Hippocampal formation (tissue), 2 donors: ENCODE measurements at places on chromosomes 16 and 17.

DNA sequence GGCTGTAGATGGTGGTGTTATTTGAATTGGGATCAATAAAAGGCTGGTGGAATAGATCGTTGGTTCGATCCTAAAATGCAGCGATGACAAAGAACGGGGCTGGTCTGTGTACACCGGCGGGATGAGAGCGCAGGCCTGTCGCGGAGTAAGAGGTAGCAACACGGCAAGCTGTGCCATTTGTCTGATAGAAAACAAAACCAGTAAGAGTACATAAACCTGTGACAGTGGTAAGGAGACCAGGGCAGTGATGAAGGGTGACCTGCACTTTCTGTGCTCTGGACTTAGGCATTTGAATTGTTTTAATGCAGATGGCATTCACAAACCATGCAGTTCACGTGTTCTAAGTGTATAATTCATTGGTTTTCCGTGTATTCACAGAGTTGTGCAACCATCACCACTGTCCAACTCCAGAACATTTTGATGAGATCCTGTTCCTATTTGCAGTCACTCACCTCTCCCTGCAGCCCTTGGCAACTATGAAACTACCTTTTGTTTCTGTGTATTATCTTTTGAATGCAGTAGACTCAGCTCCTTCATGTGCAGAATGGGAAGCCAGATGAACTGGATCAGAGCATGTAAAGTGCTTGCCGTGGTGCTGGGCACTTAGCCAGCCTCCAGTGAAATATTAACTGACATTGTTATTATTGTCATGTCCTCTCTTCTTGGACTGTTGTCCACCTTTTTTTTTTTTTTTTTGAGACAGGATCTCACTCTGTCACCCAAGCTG is 286.1 kb downstream of the SNX29 start:
- no peak for DNase-seq

DNA sequence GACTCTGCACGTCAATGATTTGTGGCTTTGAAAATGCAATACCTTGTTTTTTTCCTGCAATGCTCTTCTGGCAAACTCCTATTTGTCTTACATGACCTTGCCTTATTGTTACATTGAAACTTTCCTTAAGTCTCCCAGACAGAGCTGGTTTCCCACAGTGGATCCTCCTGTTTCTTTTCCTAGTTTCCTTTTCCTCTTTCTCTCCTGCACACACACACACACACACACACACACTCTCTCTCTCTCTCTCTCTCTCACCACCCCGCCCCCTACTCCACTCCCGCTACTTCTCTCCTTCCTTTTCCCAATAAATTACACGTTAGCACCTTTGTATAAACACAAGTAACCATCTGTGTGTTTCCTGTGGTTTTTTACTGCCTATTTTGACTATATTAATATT is 2.3 kb downstream of the ORC6 start:
- DNase-seq, result no peak

- DNase-seq, result no peak
Observed at GRCh38 chr16:11621920-11622651, 35.4 kb upstream of the LITAF start.

GRCh38 chr17:61511480-61512182 is 59.4 kb downstream of the TBX4 start:
- no peak for DNase-seq

DNA sequence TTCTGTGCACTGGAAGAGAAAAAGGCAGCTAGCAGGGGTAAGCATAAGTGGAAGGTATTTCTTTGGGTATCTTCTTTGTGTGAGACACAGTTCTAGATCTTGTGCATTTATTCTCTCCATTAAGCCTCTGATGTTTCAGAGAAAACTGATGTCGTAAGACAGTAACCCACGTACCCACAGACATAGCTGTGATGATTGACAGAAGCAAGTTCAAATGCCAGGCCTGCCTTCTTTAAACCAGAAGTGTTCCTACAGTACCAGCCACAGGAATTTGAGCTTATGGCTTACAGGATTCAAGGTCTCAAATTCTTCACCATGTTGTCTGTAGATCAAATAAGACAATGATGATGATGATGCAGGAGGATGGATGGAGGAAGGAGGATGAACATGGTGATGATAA is 161.4 kb upstream of the KCNJ16 start:
- no peak for DNase-seq

GRCh38 chr16:57513371-57514102 is 22.8 kb downstream of the CCDC102A start:
- no peak for DNase-seq

DNA sequence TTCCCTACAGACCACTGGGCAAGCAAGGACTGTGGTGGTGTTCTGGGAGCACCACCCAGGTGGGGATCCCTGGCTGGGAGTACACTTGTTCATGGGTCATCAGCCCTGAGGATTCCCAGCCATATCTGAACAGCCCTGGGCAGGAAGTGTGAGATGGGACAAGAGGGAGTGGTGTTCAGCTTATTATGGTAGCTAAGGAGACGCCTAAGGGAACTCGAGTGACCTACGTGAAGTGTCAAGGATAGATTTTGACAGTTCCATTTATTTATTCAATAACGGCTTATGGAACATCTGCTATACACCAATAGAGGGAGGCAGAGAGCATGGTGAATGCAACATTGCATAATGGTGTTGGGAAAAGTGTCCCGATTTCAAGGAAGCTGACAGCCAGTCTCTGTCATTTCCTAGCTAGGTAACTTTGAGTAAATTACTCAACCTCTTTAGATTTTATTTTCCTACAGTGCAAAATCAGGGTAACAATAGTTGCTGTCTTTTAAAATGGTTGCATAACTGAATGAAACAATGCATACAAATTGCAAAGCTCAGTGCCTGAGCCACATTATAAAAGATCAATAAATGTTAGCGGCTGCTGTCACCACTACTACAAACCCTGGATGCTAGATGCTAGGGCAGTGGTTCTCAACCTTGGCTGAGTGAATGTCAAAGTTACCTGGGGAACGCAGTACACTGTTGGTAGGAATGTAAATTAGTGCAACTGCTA is 534.1 kb downstream of the GRIN2A start:
- DNase-seq, result peak; percentile 4

DNA sequence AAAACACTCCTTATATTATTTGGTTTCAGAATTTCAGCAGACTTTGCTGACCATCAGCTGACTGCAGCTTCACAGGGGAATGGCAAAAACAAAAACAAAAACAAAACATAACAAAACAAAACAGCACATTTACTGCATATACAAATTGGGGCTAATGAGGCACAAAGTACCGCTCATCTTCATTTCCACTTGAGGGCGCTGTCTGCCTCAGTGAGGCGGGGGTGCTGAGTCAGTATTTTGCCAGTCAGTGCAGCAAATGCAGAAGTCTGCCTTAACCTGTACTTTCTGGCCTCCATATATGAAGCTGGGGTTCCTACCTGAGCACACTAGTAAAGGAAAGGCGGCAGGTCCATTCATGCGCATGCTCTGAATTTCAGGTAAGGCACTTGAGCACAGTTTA is 13.5 kb upstream of the DYNLRB2 start:
- no peak for DNase-seq

DNA sequence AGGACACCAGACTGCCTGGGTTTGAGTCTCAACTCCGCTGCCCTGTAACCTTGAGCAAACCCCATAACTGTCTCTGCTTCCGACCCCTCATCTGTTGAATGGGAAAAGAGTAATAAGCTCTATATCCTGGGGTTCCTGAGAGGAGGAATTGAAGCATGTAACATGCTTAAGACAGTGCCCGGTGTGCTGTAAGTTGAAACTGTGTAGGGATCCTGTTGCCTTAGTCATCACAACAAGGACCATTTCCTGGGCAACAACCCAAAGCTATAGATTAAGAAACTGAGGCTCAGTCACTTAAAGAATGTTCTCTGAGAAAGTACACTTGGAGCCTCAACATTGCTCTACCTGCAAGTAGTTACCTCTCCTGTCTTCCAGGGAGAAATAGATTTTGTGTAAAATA is 23.0 kb downstream of the CDH13 start:
- no peak for DNase-seq

DNA sequence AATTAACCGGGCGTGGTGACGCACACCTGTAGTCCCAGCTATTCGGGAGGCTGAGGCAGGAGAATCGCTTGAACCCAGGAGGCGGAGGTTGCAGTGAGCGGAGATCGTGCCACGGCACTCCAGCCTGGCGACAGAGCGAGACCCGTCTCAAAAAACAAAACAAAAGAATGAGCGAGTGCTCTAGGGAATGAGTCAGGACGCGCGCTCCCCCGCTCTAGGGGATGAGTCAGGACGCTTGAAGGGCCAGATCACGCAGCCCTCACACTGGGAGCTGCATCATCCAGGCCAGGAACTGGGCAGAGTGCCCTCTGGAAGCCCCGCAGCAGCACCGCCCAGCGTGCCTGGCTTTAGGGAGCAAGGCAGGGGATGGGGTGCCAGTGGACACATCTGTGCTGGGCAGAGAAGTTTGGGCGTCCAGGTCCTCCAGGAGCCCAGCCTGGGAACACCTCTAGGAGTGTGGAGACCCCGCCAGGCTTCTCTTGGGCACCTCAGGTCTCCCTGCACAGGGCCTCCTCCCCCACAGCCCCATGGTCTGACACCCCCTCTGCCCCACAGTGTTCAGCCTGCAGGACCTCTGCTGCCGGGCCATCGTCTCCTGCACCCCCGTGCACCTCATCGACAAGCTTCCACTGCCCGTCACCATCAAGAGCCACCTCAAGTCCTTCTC is 3.9 kb upstream of the WFIKKN1 start:
- no peak for DNase-seq

- no peak for DNase-seq
Observed at GRCh38 chr16:85486256-85486915, 126.7 kb upstream of the GSE1 start.

- DNase-seq, result no peak
Observed at GRCh38 chr17:30388321-30389179, 9.8 kb downstream of the CPD start.

DNA sequence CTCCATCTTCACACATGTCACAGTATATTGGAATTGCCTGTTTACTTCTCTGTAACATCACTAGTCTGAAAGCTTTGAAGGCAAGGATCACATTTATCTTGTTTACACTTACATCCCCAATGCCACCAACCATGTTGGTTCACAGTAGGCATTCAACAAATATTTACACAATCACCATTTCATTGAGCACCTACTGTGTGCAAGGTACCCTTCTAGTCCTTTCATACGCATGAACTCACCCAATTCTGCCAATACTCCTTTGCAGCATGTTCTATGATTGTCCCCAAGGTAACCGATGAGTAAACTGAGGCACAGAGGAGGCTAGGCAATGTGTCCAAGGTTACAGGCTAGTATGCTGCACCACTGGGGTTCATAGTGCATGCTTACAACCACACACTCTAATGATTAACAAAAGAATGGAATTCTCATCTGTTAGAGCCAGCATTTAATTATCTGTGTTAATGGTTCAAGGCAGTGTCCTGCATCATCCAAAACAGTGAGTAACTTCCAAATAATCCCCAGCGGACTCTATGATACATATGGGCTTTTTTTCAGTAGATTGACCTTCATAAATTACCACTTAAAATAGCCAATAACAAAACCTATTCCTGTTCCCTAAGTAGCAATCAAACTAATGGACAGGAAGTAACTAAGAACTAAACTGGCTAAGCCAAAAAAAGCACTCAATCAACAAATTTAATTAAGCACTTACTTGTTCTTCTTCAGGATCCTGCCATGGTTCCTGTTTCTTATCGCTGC is 364.5 kb upstream of the XYLT1 start:
- no peak for DNase-seq

DNA sequence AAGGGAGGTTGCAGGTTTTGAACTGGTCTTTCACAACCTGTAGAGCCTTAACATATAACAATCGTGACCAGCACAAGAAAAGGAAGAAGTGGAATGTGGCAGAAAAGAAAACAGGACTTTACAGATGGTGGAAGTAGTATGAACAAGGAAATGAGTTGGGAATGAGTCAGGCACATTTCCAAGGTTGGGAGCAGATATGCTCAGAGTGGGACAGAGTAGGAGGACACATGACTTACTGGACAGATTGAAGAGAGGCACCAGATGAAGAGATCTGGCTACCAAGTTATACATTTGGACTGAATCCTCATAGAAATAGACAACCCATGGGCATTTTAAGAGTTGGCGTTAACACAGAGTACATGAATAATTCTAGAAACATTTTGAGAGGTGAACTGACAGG is 95.3 kb downstream of the ZNF18 start:
- DNase-seq, result no peak

- DNase-seq, result no peak
Observed at GRCh38 chr16:89031715-89032659, 55.0 kb upstream of the CBFA2T3 start.

DNA sequence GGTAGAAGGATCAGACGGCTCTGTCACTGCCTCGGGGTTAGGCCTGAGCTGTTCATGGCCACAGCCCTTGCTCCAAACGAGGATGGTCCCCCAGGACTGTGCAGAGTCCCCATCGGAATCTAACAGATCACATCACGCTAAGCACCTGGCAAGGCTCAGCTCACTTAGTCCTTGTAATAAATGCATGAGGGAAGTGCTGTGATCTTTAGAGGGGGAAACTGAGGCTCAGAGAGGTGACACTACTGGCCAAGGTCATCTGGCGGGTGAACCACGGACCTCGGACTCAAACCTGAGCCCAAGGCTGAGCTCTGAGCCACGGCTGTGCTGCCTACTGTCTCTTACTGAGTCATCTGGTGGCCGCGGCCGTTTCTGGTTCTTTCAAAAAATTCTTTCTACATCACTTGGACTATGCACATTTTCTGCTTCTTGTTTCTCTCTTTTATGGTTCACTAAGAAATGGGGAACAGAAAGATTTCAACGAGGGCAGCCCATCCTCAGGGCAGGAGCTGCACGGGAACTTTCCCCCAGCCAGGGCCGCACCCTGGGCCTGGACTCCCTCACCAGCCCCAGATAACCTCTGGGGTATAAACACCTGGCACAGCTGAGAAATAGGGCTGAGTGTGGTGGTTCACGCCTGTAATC is 55.6 kb downstream of the COTL1 start:
- no peak for DNase-seq

DNA sequence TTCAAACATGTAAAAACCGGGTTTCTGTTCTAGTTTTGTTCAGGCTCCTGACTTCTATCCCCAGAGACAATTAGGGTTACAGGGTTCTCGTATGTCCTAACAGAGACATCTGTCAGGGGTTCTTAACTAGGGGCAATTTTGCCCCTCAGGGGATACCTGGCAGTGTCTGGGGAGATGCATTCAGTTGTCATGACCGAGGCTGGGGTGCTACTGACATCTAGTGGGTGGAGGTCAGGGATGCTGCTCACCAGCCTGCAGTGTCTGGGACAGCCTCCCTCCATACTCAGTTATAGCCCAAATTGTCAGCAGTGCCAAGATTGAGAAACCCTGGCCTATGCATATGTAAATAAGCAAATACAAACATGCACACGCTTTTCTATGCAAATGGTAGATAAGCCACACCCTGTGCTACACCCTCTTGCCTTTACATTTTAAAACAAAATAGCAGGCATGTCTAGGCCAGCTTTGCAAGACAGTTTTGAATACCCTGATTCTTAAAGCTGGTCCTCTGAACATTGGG is 37.4 kb downstream of the CLEC16A start:
- no peak for DNase-seq

DNA sequence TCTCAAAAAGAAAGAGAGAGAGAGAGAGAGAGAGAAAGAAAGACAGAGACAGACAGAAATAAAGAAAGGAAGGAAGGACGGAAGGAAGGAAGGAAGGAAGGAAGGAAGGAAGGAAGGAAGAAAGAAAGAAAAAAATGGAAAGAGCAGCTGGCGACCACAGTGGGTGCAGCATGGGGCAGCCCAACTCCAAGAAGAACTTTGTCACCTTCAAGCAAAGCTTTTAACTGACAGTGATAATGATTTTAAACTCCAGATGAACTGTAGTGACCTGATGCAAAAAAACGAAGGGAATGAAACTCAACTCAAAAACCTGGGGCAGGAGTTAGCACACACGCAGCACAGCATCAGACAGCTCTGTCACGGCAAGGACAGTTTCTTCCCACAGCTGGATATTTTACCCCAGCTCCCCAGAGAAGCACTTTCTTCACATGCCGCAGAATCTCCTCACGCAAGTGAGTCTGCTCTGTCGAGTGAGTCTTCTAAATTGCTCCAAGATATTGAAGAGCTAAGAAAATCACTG is 5.0 kb upstream of the ARHGAP17 start:
- no peak for DNase-seq
